ENCODE measurements at places on chromosomes 16 and 17.

DNA sequence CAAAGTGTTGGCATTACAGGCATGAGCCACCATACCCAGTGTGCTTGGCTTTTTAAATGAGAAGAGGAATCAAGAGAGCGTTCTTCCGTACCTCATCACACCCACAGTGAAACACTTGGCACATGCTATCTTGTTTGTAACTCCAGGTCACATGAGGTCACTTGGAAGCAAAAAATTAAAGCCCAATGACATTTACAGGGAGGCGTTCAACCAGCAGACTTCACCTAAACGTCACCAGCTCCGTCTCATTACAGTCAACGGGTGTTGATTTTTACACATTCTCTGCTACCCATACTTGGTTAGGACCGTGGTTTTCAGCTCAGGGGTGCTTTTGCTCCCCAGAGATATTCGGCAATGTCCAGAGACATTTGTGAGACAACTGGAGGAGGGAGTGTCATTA is 127.0 kb downstream of the XYLT1 start:
- DNase-seq = no peak

GRCh38 chr16:61370564-61370963 is 665.7 kb downstream of the CDH8 start:
- no peak for DNase-seq

- DNase-seq = no peak
Measured at GRCh38 chr17:49579522-49579921, 3.9 kb downstream of the NXPH3 start.

GRCh38 chr17:59893676-59894100 is 767 bp downstream of the RPS6KB1 start:
- DNase-seq = no peak

GRCh38 chr16:15034266-15035162 is 21.4 kb downstream of the NTAN1 start:
- no peak for DNase-seq

GRCh38 chr17:39926135-39926587 is 1.2 kb downstream of the ORMDL3 start:
- no peak for DNase-seq

DNA sequence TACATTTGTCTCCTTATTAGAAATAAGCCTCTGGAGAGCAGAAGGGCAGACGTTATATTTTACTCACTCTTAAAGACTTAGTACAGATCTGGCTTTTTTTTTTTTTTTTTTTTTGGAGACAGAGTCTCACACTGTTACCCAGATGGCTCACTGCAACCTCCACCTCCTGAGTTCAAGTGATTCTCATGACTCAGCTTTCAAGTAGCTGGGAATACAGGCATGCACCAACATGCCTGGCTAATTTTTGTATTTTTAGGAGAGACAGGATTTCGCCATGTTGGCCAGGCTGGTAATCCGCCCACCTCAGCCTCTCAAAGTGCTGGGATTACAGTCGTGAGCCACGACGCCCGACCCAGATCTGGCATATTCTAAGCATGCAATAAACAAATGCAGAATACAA is 36.4 kb upstream of the TMEM97 start:
- DNase-seq = no peak

- no peak for DNase-seq
Measured at GRCh38 chr16:522320-523096, 5.0 kb upstream of the CAPN15 start.

- no peak for DNase-seq
Measured at GRCh38 chr16:50301626-50302471, 35.5 kb downstream of the ADCY7 start.

DNA sequence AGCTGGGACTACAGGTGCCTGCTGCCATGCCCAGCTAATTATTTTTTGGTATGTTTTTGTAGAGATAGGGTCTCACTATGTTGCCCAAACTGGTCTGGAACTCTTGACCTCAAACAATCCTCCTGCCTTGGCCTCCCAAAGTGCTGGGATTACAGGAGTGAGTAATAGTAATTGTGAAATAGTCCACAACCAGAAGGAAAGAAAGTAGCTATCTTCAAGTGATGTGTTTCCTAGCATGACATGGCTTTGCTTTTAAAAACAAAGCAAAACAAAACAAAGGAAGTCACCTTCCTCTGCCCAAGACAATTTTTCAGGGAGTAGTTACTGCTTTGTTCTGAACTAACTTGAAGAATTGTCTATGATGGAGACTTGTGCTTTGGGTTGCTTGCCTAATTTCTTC is 27.0 kb downstream of the ATP6V0A1 start:
- DNase-seq = no peak
